ENCODE measurements at places on chromosomes 1 and 21.
A peak's percentile ranks its signal among the peaks of the same experiment; 100 is the strongest.

DNA sequence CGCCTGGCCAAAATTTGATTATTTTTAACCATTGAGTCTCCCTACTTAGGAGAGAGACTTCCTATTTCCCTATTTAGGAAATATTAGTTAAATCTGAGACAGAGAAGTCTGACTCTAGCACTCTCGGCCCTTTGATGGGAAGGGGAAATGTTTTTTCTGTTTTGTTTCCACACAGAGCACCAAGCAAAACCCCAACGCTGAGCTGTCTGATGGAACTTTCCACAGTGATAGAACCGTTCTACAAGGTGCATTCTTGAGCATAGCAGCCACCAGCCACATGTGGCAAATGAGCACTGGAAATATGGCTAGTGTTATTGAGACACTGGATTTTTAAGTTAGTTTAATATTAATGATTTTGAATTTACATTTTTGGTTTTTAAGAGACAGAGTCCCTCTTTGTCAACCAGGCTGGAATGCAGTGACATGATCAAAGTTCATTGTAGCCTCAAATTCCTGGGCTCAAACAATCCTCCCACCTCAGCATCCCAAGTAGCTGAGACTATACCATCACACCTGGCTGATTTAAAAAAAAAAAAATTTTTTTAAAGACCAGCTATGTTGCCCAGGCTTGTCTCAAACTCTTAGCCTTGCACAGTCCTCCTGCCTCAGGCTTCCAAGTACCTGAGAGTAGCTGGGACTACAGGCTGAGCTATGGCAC lies 77.3 kb upstream of the GALNT2 start:
- no peak for DNase-seq

- DNase-seq: no peak
Measured at GRCh38 chr1:6244401-6245049, 546 bp downstream of the HES3 start.

DNA sequence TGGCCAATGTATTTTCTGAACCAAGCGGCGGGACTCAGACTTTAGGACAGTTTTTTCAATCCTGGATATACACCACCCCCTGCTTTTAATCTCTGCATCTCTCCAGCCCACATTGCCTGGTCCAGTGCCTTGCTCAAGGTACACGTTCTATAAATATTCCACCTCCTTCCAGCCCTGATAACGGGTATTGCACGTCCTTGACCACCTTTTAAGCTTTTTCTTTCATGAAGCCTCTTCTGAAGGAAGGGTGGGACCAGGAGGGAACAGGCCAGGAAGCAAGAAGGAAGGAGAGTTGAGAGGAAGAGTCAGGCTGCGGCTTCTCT lies 3.4 kb downstream of the S100A16 start:
- no peak for DNase-seq

DNA sequence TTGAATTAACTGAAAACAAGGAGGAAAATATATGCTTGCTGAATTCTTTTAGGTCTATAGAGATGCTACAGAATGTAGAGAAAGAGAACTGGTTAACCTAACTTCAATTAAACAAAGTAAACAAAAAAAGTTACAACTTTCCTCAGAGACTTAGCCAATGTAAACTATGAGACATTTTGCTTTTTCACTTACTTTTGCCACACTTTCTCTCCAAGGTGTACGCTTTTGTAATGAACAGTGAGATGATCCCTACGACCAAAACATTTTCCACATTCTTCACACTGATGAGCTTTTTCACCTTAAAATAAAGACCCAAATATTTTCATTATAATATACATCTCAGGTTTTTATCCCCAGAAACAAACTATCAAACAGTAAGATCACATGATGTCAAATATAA lies 28.3 kb upstream of the ASPM start:
- no peak for DNase-seq

DNA sequence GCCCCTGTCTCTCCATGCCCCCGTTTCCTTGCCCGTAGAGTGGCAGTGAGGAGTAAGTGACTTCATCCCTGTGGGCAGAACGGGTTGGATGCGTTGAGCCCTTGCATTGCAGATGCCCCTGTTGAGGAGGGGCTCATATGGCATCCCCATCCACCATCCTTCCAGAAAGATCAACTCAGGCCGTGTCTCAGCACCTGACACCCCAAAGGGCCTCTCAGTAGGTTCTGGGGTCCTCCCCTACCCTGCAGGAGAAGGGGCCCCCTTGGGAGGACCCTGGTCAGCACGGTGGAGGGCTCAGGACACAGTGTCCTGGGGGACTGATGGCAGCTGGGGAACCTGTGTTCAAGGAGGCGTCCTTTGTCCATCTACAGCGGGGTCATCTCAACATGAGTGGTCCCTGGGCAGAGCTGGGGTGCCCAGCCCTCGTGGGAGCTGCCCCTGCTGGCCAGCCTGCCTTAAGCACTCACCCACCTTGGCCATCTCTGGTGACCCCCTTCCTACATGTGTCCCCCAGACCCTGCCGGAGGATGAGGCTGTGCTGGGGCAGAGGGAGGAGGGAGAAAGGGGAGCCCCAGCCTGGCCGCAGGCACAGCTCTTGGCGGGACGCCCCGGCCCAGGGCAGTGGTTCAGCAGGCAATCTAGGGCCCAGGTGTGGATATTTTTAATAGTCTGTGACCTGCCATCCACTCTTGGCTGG lies 48.2 kb upstream of the ACTRT2 start:
- DNase-seq: no peak

DNA sequence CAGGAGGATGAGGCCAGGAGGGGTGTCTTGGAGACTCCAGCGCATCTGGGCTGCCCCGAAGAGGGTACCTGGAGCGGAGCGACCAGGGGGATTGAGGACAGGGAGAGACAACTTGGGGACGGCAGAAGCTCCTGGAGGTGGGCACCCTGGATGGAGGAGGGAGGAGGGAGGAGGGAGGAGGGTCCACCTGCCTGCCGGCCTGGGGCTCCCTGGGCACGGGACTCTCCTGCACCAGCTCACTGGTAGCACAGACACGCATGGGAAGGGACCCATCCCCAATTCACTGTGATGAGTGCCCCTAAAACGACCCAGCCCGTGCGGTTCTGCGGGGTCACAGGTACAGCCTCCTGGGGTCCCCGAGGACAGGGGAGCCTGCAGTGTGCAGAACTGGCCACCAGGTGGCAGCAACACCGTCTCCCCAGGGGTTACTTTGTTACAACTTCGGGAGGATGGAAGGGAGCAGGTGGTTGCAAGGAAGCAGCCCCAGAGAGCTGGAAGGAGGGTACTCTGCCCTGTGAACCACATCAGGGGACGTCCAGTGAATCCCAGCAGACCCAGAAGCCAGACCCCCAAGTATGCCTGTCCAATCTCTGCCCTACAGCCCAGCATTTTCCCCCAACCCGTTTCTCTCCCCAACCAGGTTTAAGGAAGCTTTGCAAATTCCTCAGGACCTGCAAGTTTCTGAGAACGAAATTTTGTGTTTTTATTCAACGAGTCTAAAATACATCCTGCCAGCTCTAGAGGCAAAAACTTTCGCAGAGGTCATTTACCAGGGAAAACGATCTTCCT lies 482.4 kb downstream of the NPHP4 start:
- peak; percentile 61 for DNase-seq

DNA sequence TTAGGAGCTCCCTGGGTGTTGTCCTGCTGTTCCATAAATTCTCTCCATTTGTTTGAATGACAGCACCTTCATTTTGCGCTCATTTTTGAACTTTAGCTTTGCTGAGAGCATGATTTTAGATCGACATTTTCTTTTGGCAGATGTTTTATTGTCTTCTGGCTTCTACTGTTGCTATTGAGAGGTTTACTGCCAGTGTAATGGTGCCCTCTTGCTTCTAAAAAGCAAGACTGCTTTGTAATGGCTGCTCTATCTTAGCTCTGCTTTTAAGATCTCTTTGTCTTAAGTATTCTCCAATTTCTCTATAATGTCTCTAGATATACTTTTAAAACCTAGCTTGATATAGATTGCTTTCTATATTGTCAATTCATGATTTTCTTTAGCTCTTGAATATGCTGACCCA lies 27.8 kb downstream of the THEM4 start:
- no peak for DNase-seq

- peak; percentile 23 for DNase-seq
Measured at GRCh38 chr1:98468111-98468717, 193.3 kb upstream of the SNX7 start.

- DNase-seq: no peak
Measured at GRCh38 chr21:34583926-34584563, 30.9 kb downstream of the RCAN1 start.

DNA sequence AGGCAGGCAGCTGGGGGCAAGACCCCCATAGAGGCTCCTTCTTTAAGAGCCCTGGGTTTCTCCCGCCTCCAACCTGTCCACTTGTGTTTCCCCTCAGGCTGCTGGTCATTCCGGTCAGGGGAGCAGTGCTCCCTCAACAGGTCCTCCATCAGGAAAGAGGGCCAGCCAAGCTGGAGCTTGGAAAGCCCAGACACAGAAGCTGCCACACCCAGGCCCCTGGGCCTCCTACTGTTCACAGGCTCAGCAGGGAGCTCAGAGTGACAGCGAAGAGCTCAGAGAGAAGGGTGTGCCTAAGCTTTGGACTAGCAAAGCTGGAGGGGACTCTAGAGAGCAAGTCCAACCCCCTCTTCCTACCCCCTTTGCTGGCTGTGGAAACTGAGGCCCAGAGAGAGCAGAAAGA lies 10.3 kb upstream of the CDCP2 start:
- DNase-seq: peak; percentile 18

GRCh38 chr21:44523567-44524413 lies 16.2 kb downstream of the KRTAP10-1 start:
- no peak for DNase-seq

GRCh38 chr1:57279909-57280666 lies 143.8 kb downstream of the DAB1 start:
- peak; percentile 1 for DNase-seq

DNA sequence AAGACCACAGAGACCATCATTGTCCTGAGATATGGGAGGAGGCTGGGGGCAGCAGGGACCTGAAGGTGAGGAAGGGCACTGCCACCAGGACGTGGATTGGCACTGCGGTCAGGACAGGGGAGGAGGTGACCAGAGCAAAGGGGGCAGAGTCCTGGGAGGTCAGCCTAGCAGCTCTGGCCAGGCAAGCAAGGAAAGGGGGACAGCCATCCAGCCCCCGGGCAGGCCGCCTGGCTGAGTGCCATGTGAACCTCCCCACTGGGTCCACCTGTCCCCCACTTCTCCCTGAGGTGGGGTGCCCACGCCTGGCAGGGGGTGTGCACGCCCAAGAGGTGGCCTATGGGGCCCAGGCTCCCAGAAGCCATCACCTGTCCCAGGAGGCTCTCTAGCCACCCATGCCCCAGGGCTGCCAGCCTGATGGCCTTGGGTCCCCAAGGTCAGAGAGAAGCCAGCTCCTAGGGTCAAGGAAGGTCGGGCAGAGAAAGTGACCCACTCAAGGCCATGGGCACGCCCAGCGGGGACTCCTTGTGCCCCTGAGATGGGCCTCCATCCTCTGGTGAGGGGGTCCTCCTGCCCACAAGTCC lies 17.6 kb upstream of the PTTG1IP start:
- no peak for DNase-seq

- peak; percentile 42 for DNase-seq
Measured at GRCh38 chr1:6495041-6495441, 3.6 kb upstream of the PLEKHG5 start.

DNA sequence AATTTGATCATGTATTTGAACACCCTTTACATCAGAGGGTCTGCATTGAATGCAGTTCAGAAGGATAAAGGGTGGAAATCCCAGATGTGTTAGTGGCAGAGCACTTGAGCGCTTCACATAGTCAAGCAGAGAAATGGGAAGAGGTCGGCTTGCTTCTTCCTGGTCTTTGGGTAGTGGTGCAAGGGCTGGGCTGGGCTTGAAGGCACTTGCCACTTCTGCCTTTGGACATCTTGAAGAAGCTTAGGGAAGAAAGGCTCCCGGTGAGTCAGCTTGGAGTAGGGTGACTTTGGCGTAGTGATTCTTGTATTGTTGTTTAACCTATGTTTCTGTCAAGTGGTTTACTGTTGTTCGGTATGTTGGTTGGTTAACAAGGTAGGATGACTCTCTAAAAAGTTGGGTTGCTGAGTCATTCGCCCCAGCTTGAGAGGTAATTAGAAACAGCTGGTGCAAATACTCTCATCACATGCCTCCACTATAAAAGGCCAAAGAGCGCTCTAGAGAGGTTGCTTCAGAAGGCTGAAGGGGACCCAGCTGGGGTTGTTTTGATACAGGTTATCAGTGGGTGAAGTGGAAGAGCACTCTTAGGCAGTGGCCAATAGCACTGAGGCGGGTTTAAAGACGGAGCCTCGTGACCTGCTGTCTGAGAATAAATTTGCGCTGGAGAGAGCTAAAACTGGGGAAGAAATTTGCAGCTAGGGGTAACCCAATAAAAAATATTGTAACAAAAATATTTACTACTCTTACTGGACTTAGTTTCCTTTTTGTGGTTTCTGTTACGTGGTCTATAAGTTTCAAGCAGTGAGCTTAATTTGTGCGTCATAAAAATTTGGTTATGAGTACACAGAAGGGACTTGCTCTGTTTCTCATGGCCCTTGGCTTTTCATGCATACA lies 1.4 kb downstream of the BACH1 start:
- DNase-seq: peak; percentile 82

GRCh38 chr1:119363162-119363561 lies 5.4 kb upstream of the HAO2 start:
- DNase-seq: no peak

DNA sequence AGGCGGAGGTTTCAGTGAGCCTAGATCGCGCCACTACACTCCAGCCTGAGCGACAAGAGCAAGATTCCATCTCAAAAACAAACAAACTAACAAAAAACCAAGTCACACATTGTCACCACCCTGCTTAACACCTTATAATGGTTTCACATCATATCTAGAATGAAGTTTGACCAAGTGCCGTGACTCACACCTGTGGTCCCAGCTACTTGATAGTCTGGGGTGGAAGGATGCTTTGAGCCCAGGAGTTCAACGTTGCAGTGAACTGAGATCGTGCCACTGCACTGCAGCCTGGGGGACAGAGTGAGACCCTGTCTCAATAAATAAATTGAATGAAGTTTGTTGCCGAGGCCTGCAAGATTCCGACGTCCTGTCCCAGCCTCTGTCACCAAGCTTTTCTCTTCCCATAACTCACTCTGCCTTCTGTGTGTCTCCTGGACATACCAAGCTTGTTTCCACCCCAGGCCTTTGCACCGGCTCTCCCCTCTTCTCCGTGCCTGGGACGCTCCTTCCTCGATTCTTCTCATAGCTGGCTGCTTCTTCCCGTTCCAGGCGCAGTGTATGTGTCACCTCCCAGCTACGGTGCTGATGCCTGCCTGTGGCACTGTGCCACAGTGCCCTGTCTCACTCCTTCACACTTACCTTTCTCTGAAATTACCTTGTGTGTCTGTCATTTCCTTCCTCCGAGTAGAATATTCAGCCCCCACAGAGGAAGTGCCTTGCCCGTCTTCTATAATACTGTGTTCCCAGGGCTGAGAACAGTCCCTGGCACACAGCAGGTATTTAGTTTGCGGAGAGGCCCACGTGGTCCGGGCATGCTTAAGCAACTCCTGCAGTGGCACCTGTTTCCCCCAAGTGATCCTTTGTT lies 3.8 kb upstream of the SELENON start:
- DNase-seq: peak; percentile 84

GRCh38 chr1:208179961-208180409 lies 64.2 kb downstream of the PLXNA2 start:
- DNase-seq: no peak
